Endothelial cell (in vitro differentiated cells): ENCODE measurements at places on chromosomes 2 and 18. TPM values are rescaled to one million over a fixed set of nuclear protein-coding genes. Genes with fewer than 3 reads are reported as not detected.

HOXD12 gene
- not detected for total RNA-seq

COLEC11 gene
- total RNA-seq, result 2.3 TPM

LIMS3 gene
- total RNA-seq, result 10.0 TPM

DNA sequence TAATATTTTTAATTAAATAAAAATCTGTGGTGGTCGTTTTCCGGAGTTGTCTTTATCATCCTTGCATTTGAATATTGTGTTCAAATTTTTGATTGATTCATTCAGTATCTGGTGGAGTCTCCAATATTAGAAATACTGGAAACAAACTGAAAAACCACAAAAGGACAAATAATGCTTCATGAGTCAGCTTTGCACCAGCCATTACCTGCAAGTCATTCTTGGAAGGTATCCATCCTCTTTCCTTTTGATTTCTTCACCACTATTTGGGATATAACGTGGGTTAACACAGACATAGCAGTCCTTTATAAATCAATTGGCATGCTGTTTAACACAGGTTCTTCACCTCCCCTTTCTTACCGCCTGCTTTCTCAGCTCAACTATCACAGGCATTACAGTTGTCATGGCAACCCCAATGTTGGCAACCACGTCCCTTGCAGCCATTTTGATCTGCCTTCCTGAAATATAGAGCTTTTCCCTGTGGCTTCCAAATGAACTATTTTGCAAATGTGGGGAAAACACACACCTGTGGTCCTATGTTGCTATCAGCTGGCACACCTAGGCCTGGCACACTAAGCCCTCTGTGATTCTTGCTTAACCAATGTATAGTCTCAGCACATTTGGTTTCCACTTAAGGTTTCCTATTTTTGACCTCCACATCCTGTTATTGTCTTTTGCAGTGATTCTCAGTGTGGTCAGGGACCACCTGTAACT, 6.5 kb downstream of the CTLA4 start:
- DNase-seq, result peak; percentile 13

DNA sequence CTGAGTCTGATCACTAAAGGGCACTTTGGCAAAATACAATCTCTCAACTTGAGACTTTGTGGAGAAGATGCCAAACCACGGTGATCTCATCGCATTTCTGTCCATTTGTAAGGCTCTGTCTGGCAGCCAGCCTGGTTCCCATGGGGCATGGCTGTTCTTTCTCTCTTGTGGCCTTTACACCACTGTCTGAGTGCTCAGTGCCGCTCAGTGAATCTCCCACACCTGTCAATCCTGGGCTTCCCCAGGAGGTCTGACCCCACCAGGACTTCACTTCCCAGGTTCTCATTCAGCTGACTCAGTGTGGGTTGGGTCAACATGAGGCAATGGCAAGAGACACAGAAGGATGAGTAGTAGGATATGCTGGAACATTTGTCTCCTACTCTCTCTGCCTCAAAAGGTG, 96.8 kb upstream of the TRIB2 start:
- DNase-seq, result no peak

SETBP1 gene
- total RNA-seq, result 131 TPM

- no peak for DNase-seq
Measured at GRCh38 chr2:96161898-96162297, 16.7 kb upstream of the DUSP2 start.

CHRNG gene
- total RNA-seq, result not detected

GALNT1 gene
- 174 TPM for total RNA-seq

IL18R1 gene
- total RNA-seq, result 0.51 TPM

DNAH7 gene
- 2.6 TPM for total RNA-seq
